Trophoblast cell (in vitro differentiated cells and primary cell): ENCODE measurements at places on chromosomes 11 and 22.

DNA sequence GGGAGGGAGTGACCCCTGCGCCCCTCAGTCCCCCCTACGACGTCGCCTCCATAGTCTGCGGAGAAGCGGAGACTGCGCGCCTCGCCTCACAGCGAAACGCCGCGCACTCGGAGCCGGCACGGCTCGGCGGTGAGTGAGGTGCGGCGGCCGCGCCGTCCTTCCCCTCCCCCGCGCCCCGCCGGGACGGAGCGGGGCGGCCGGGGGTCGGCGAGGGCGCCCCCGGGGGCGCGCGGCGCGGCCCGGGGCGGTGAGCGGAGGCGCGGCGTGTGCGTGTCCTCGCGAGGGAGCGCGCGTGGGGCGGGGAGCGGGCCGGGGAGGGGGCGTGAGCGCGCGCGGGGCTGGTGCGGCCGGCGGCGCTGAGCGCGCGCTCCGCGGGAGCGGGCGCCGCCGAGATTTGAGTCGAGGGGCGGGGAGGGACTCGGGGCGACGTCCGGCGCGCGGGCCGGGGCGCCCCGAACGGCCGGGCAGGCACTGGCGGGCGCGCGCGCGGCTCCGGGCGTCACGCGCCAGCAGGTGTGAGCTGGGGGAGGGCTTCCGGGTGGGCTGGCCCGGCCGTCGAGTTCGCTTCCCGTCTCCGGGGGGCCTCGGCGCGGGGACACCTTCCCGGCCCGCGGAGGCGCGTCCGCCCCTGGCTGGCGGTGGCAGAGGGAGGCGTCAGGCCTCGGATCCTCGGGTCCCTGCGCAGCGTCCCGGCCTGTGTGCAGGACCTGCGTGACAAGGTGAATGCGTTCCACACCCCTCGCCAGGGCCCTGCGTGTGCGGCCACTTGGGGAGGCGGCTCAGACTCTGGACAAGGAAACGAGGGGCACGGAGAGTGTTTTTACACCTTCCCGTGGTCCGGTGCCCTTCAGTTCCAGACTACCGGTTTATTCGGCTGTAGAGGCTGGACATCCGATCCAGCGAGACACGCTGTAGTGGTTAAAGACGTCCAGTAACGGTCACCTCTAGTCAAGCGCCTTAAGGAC lies 50.4 kb downstream of the FAM83F start:
- DNase-seq: no peak

DNA sequence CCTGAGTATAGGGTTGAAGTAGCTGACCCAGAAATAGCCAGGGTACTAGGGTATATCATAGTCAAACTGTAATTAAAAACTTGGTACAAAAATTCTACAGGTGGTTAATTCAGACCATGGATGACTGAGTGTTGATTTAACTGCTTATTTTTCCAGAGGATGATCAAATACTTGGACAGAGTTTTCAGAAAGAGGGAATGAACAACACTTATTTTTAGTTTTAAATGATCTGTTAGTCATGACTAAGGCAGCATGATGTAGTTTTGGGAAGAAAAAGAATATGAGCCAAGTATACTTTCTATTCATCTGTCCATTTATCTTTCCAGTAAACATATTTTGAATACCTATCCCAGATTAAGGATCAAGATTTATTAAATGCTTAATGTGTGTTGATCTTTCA lies 19.8 kb upstream of the CCDC89 start:
- DNase-seq: no peak

DNA sequence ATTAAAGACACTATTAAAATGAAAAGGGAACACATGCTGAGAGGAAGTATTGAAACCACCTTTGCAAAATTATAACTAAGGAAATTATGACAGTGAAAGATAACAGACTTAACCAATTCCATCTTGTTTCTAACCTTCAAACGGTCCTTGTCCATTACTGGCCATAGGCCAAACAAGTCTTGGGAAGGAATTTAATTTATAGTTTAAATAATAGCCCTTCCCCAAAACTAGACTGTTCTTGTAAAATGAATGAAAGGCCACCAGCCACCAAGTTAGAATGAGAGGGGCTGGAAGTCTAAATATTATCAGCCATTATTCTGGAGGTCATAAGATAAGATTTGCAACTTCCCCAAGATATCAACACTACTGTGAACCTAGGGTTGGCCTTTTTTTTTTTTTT lies 1.8 kb upstream of the TALDO1 start:
- DNase-seq: no peak

DNA sequence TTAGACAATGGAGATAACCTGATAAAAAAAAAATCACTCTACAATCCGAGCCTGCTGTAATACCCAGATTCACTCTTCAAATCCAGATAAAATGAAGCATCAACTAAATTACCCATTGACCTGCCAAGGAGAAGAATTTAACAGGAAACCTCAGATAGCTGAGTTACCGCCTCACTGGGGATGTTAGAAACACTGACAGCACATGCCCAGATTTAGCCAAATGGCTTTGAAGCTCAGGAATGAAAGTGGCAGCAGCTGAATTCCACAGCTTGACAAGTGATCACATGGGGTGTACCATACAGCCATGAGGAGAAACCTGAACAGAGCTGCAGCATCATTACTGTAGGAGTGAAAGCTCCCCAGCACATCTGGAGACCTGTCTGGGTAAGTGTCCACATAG lies 807.6 kb downstream of the DLG2 start:
- DNase-seq: no peak

DNA sequence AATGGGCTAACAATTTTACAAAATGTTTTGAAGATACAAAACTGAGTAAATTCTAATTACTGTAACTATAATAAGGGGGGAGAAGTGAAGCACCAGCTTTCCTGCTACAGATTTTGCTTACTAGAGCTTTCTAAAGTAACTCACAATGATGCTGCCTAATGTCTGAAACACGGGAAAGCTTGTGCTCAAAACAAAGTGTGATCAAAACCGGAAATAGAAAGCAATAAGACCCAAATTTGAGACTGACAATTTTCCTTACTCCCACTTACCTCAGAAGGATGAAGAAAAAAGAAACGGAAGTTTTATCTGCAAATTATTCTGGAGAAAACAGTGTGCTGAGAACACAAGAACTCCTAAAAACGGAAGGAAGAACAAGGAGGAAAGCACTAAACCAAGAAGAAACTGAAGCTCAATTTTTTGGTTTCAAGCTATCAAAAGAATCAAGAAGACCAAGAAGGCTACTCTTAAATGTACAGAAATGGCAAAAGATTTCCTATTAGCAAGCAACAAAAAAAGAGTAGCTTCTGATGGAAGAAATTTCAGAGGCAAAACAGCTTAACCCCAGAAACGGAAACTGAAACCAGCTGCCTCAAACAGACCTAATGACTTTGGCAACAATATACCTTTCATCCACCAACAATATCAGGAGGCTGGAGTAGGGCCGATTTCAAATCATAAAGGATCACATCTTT lies 33.4 kb downstream of the AMBRA1 start:
- no peak for DNase-seq

- peak; percentile 21 for DNase-seq
Observed at GRCh38 chr11:119782006-119782738, 53.2 kb upstream of the NECTIN1 start.

- peak; percentile 16 for DNase-seq
Observed at GRCh38 chr22:47270463-47271135, 508.1 kb downstream of the TBC1D22A start.

DNA sequence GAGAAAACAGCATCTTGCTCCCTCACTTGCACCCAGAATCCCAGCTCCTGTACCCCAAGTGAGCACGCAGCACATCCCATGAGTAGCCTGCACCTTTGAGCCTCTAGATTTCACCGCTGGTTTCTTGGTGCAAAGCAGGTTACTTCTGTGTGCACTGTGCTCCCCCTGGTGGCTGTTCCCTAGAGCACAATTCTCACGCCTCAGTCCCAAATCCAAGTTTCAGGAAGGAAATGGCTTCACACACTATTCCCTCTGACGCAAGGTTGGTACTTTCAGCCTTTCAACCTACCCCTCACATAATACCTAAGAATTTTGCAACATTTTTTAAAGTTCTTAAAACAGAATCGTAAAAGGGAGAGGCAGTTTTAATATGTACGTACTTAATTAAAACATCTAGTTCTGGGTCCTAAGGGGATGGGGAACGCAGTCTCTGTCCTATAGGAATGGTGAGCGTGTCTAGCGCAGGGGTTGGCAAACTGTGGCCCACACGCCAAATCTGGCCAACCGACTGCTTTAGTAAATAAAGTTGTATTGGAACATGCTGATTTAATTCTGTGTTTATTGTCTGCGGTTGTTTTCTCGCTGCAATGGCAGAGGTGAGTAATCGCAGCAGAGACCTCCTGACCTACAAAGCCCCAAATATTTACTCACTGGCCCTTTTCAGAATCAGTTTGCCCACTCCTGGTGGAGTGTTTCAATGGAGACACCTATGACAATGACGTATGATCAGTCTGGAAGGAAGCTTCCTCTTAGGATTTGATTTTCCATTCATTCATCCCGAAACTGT lies 27.5 kb downstream of the DHCR7 start:
- peak; percentile 37 for DNase-seq

DNA sequence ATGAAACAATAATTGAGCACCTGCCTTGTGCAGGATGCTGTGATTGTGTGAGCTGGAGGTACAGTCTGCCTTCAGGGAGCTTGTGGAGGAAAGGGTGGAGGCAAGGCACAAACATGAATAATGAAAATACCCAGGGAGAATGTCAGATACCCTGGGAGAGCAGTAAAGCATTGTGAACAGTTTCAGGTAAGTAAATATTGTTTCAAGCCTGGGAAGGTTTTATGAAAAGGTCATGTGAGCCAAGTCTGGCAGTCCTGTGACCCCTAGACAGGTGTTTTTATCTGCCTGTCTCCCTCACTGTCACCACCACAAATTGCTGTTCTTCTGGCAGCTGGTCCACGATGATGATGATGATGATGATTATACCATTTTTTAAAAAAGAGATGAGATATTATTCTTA lies 32.0 kb downstream of the SPECC1L start:
- no peak for DNase-seq

DNA sequence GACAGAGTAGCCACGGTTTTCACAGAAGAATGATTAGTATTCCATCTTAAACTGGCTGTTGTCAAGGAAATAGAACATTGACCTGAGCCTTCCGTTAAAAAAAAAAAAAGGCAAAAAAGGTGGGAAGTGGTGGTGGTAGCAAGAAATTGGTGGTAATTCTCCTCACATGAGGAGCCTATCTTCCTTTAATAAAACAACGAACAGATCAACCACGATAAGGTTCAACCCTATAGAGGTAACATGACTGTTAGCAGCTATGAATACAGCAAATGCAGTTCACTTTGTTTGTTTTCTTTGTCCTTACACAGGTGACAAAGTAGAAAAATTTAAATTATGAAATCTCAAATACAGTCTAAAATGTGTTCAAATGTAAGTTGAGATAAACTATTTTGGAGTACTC lies 181.6 kb downstream of the TTC28 start:
- no peak for DNase-seq

GRCh38 chr11:115643549-115644270 lies 139.5 kb upstream of the CADM1 start:
- DNase-seq: no peak

DNA sequence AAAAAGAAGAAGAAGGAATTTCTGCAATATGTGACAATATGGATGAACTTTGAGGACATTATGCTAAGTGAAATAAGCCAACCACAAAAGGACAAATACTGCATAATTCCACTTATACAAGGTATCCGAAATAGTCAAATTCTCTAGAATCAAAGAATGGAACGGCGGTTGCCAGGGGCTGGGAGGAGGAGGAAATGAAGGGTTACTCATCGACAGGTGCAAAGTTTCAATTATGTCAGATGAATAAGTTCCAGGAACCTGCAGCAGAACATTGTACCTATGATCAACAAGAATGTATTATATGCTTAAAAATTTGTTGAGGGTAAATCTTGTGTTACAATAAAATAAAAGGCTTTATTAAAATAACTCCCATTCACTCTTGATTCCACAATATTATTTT lies 49.0 kb downstream of the SC5D start:
- DNase-seq: no peak

GRCh38 chr11:64241491-64242374 lies 838 bp downstream of the FKBP2 start:
- no peak for DNase-seq

- DNase-seq: no peak
Observed at GRCh38 chr11:133901999-133902398, 54.8 kb downstream of the IGSF9B start.

GRCh38 chr11:125952559-125952958 lies 6.7 kb downstream of the VSIG10L2 start:
- DNase-seq: no peak

- no peak for DNase-seq
Observed at GRCh38 chr22:49457946-49458707, 369.5 kb downstream of the BRD1 start.

DNA sequence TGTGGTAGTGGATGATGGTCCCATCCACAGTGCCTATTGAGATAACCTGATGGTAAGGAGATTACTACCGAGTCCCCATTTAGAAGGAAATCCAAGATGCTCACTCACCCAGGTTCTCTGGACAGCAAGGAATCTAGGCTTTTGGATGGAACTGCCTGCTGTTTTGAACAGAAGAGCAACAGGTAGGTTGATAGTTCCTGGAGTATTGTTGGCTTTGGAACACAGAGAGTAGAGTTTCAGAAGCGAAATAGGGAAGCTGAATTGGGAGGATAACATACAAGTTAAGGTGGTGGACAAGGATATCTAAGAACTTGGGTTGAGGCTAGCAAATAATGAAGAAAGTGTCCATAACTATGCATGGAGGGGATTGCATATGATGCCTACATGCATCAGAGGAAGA lies 27.6 kb downstream of the SLC22A6 start:
- DNase-seq: no peak

DNA sequence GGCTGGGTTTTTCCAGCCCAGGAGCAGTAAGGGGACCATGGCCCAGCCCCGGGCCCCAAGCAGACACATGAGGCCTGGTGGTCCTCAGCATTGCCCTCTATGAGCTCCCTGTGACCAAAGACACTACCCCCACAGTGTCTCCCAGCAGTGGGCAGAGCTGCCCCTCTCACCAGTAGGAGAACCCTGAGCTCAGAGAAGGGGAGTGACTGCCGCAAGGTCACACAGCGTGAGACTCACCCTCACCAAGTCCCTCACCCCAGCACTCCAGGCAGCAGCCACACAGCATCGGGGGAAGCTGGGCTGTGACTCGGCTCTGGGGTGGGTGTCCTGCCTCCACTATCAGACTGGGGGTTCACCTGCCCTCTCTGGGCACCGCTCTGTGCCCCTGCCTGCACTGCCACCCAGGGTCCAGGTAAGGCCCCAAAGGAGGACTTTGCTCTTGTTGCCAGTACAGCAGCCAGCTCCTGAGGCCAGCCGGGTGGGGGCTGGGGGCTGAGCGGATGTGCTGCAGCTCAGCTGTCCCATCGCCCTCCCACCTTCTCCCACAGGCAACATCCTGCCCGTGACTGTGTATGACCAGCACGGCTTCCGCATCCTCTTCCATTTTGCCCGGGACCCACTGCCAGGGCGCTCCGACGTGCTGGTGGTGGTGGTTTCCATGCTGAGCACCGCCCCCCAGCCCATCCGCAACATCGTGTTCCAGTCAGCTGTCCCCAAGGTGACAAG lies 7.9 kb upstream of the SH3BP1 start:
- no peak for DNase-seq

- no peak for DNase-seq
Observed at GRCh38 chr11:132238331-132238866, 868.0 kb downstream of the NTM start.

GRCh38 chr11:35089666-35090065 lies 49.3 kb upstream of the CD44 start:
- DNase-seq: no peak
